ENCODE measurements at places on chromosomes 1 and 21. TPM values are rescaled to one million over a fixed set of nuclear protein-coding genes. Genes with fewer than 3 reads are reported as not detected.

The CR1L gene
- not detected for total RNA-seq

GRCh38 chr1:156608981-156609380 is 7.7 kb upstream of the GPATCH4 start:
- DNase-seq, result no peak

DNA sequence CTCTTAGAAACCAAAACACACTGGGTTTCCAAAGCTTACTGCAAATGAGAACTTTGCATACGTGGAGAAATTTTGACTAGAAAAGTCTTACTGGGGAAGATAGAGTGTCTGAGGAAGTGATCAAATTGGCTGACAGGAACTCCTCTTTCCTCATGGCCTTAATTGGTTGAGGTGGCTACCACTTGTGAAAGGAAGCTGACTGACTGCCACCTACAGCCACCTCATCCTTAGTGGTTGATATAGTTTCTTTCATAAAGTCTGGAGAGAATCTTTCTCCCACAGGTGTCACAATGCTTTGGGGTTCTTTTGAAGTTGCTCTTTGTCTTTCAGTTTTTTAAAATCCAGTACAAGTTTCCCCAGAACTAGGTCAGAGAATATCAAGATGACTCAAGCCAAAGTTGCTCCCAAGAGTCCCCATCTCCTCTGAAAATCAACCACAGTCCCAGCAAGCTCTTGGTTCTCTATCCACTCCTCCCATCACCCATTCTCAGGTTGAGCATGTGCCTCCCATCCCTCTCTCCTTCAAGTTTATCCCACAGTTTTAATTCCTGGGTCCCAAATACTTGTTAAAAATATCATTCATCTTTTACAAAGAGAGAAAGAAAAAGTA is 43.3 kb downstream of the GPR88 start:
- DNase-seq, result no peak

GRCh38 chr1:54955359-54955758 is 25.1 kb upstream of the TMEM61 start:
- DNase-seq, result peak; percentile 46

DNA sequence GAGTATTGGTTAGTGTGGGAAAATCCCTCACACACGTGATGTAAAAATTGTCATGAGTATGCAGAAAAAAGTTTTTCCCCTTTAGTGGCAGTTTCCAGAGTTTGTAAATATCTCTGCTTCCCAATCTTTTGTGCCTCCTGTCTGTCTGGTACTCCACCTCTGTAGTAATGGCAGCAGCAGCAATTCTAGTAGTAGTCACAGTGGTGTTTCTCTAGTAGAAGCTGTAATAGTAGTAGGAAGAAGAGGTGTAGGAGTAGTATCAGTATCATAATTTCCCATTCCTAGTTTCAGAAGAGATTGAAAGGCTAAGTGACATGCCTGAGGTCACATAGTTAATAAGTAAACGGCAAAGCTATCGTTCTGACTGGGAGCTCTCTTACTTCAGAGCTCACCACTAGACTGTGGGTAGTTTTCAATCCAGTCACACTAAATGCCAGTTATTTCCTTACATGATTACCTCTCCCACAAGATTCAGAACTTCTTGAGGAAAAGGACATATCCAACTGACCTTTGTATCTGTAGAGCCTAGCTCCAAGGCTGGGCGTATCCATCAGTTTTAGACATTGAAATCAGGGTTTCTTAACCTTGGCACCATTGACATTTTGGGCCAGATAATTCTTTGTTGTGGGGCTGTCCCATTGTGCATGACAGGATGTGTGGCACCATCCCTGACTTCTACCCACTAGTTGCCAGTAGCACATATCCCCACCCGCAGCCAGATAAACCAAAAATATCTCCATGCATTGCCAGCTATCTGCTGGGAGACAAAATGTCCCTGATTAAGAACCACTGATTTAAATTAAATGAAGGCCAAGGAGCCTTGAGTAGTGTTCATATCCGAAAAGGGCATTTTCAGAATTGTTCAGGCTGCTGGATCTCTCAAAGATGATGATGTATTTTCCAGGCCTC is 135.9 kb downstream of the FGGY start:
- no peak for DNase-seq

The NAV1 gene
- 12.7 TPM for total RNA-seq

GRCh38 chr1:192538407-192539296 is 36.9 kb upstream of the RGS1 start:
- DNase-seq, result no peak

The TRIM67 gene
- 0.61 TPM for total RNA-seq

GRCh38 chr1:160658814-160659193 is 12.0 kb upstream of the SLAMF1 start:
- DNase-seq, result no peak

DNA sequence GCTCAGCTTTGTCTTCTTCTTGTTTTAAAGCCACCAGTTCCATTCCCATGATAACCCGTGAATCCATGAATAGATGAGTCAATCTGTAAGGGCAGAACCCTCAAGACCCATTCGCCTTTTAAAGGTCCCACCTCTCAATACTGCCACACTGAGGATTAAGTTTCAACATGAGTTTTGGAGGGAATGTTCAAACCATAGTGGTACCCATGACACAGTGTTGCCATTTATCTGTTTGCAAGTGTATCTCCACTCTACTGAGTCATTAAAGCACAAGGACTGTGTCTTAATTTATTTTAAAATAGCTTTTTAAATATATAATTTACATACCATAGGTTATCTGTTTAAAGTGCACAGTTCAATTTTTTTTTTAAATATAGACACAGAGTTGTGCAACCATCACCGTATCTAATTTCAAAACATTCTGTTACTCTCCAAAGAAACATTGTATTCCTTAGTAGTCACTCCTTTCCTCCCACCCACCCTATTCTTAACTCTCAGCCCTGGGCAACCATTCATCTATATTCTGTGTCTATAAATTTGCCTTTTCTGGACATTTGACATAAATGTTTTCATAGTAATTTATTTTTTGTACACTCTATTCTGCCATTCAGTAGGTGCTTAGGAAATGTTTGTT is 4.8 kb upstream of the IL24 start:
- no peak for DNase-seq

The ABCG1 gene
- total RNA-seq, result 4.5 TPM

GRCh38 chr1:210827481-210827880 is 306.5 kb downstream of the KCNH1 start:
- no peak for DNase-seq

The PM20D1 gene
- not detected for total RNA-seq

GRCh38 chr1:30982431-30982830 is 73.9 kb upstream of the SDC3 start:
- no peak for DNase-seq

GRCh38 chr1:223494926-223495645 is 101.9 kb downstream of the CCDC185 start:
- no peak for DNase-seq

- no peak for DNase-seq
Observed at GRCh38 chr21:37367336-37367702, 746 bp downstream of the DYRK1A start.

- DNase-seq, result no peak
Observed at GRCh38 chr1:9549955-9550546, 10.8 kb downstream of the SLC25A33 start.

GRCh38 chr1:231487019-231487418 is 41.5 kb upstream of the TSNAX start:
- DNase-seq, result no peak

- DNase-seq, result no peak
Observed at GRCh38 chr1:203284411-203285123, 20.8 kb upstream of the BTG2 start.
